ENCODE measurements at places on chromosomes 4 and X. TPM values are rescaled to one million over a fixed set of nuclear protein-coding genes. Genes with fewer than 3 reads are reported as not detected.

ATP6AP2 gene
- total RNA-seq, result 102 TPM

ZC4H2 gene
- 5.5 TPM for total RNA-seq

TEX11 gene
- not detected for total RNA-seq

CNGA1 gene
- total RNA-seq, result not detected

KLHL13 gene
- 0.76 TPM for total RNA-seq

CLDN34 gene
- total RNA-seq, result 0.55 TPM

PHEX gene
- total RNA-seq, result 1.7 TPM

FNIP2 gene
- 78.2 TPM for total RNA-seq

GRIA2 gene
- not detected for total RNA-seq

ASMTL gene
- total RNA-seq, result 28.3 TPM

MAGEE2 gene
- total RNA-seq, result 0.22 TPM

CSN1S1 gene
- not detected for total RNA-seq

GAGE12D gene
- total RNA-seq, result not detected

Measured in upper lobe of left lung (tissue), 6 donors.